ENCODE measurements at places on chromosomes 5 and 9. TPM values are rescaled to one million over a fixed set of nuclear protein-coding genes. Genes with fewer than 3 reads are reported as not detected.

Gene FOXD4L5
- 0.23 TPM for total RNA-seq

Gene PCDH12
- not detected for total RNA-seq

GRCh38 chr5:15554542-15554941, 54.6 kb downstream of the FBXL7 start:
- no peaks in the 10 kb centered on the region for H3K36me3 ChIP-seq
- no peaks in the 10 kb centered on the region for H3K4me1 ChIP-seq
- H3K27me3 ChIP-seq: no peaks in the 10 kb centered on the region
- H3K4me3 ChIP-seq: no peak overlapping the region
- DNase-seq: no peak

- H3K36me3 ChIP-seq: peaks cover 92% of the 10 kb centered on the region
- H3K27ac ChIP-seq: no peak overlapping the region
- H3K4me3 ChIP-seq: no peak overlapping the region
These were observed 64.5 kb downstream of the ERAP1 start for GRCh38 chr5:96743065-96743768.

DNA sequence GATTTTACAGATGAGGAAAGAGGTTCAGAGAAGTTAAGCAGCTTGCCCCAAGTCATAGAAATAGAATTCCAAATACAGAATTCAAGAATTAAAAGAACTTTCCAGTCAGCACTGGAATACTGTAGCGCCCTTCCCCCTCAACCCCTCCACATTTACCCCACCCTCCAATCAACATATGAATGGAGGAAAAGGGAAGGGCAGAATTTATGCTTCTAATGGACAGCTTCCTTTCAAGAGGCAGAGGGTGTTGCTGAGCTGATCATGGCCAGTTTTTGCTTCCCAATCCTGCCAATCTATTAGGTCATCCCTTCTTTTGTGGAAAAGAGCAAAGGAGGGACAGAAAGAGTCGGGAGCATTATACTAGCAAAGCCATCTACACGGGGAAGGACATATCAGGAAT, 39.1 kb upstream of the ANKRD31 start:
- no peaks in the 10 kb centered on the region for H3K36me3 ChIP-seq
- no peak for DNase-seq
- no peak overlapping the region for H3K27ac ChIP-seq
- no peaks in the 10 kb centered on the region for H3K4me1 ChIP-seq
- H3K27me3 ChIP-seq: peaks cover 3% of the 10 kb centered on the region

Data from T-cell (primary cell).